ENCODE measurements at places on chromosomes 7 and 10. TPM values are rescaled to one million over a fixed set of nuclear protein-coding genes. Genes with fewer than 3 reads are reported as not detected.

The PRSS2 gene
- 22.9 TPM for total RNA-seq

The KIFBP gene
- 5.9 TPM for total RNA-seq

The OPN4 gene
- not detected for total RNA-seq

The OGDHL gene
- 0.27 TPM for total RNA-seq

The TRIM50 gene
- total RNA-seq: not detected

The NEUROG3 gene
- total RNA-seq: under 0.01 TPM

The TMEM184A gene
- total RNA-seq: 0.27 TPM

The H2BK1 gene
- total RNA-seq: not detected

The FAM180A gene
- not detected for total RNA-seq

The RPEL1 gene
- 0.27 TPM for total RNA-seq

The CAMK1D gene
- 25.6 TPM for total RNA-seq

The ASB10 gene
- not detected for total RNA-seq

The TMEM26 gene
- under 0.01 TPM for total RNA-seq

The FOXI2 gene
- 0.54 TPM for total RNA-seq

The CHST3 gene
- total RNA-seq: under 0.01 TPM

The PNPLA8 gene
- 9.7 TPM for total RNA-seq

The PLAC9 gene
- 0.27 TPM for total RNA-seq

The PRKG1 gene
- 67.3 TPM for total RNA-seq

The NCF1 gene
- 2.2 TPM for total RNA-seq

The CH25H gene
- not detected for total RNA-seq

The CCL26 gene
- total RNA-seq: not detected

The WNT16 gene
- total RNA-seq: under 0.01 TPM

The NOD1 gene
- 17.8 TPM for total RNA-seq

The RBM20 gene
- under 0.01 TPM for total RNA-seq

The SPAM1 gene
- total RNA-seq: not detected

The CLDN4 gene
- under 0.01 TPM for total RNA-seq
